Right lung (tissue), 10 donors: ENCODE measurements at places on chromosomes 5 and 9. TPM values are rescaled to one million over a fixed set of nuclear protein-coding genes. Genes with fewer than 3 reads are reported as not detected.

DNA sequence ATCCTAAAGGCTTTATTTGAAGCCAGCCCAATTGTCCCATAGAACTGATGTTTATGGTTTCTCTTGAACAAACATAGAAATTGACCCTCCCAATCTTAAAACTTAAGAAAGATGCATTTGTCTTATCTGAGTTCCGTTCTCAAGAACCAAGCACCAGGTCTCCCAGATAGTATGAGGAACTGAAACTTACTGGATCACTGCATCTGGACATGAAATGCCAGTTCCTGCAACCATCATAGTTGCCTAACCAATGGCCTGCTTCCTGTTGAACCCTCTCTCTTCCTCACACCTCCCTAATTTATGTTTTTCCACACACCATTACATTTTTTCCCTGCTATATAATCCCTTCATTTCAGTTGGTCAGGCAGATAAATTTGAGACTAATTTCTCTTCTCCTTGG lies 478.9 kb downstream of the HTR1A start:
- DNase-seq, result no peak

- DNase-seq, result peak; percentile 6
Measured at GRCh38 chr5:111447822-111448221, 64.5 kb downstream of the STARD4 start.

GRCh38 chr9:133700819-133701320 lies 37.3 kb downstream of the SARDH start:
- no peak for DNase-seq

The DOCK8 gene
- polyA plus RNA-seq, result 6.8 TPM

DNA sequence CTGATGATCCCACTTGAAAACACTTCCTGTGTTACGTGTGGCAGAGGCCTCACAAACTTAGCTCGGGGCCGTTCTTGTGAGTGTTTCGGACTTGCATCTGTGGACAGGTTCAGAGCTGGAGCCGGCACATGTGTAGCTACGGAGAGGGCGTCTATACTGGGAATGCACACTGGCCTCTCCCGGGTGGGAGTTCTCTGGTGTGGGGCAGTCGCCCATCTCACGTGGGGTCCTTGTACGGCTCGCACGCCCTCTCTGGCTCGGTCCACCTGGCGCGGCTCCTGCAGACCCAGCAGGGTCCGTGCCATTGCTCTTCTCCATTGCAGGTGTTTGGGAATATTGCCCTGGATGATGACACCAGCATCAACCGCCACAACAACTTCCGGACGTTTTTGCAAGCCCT lies 197.9 kb downstream of the CACNA1B start:
- DNase-seq, result no peak

The ACO1 gene
- 32.7 TPM for polyA plus RNA-seq
